Stimulated activated CD8-positive, alpha-beta memory T cell treated with anti-CD3 and anti-CD28 coated beads, Interleukin-7, amount 100 ng/mL, for 1 hour (primary cell): ENCODE measurements at places on chromosomes 3 and 15.

DNA sequence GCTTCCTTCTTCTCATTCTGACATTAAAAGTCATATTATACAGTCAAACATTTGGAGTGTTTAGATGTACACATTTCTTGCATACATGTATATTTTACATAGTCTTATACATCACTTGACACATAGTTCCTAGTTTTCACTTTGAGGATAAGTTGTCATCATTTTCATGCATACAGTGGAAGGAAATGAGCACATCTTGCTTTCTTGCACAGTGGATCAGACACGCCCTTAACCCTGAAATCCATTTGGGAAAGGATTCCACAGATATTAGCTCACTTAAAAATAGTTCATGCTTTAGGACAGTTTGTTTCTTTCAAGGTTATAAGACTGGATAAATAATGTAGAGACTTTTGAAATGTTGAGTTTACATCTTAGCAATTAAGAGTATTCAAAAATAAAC is 148.6 kb upstream of the MME start:
- no peak for DNase-seq

DNA sequence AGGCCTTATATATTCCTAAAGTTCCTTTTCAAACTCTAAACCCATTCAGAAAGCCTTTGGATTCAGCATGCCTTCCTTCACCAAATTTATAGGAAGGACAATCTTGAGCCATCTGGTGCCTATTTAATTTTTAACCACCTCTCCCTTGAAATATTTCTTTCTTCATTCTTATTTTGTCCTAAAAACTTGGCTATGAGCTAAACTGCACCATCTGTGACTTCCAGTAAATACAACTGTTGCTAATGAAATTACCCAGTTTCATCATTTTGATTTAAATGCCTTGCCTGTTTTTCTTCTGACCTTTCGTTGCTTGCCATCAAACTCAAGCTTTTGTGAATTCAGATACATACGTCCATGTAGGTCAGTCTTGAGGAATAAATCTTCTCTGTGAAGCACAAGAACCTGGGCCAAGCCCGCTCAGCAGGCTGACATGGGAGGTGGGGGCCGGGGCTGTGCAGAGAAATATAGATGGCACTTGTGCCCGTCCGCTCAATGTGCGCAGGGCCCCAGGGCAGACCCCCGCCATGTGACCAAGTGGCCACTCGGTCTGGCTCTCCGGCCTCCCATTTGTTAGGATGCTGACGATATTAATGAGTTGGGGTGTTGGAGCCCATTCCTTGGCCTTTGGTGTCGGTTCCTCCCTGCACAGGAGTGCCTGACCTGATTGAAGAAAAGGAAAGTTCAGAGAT is 335.9 kb downstream of the VPS13C start:
- DNase-seq: no peak

- DNase-seq: no peak
Measured at GRCh38 chr15:52008698-52009434, 10.2 kb upstream of the MAPK6 start.

DNA sequence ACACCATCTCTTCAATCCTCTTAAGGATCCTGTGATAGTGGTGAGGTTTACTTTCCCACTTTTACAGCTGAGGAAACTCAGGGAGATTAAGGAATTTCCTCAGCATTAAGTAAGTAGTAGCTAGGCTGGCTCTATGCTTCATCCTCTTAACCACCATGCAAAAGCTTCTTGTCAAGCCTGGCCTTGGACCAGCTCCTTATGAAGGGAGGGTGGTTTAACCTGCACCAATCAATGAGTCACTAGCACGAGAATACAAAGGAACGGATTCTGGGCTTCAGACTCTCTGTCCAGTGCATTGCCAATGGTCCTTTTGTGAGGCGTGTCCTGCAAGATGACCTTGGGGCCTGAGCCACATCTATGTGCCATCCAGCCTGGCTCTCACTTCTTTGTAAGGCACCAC is 202.0 kb upstream of the CFAP20DC start:
- DNase-seq: no peak

DNA sequence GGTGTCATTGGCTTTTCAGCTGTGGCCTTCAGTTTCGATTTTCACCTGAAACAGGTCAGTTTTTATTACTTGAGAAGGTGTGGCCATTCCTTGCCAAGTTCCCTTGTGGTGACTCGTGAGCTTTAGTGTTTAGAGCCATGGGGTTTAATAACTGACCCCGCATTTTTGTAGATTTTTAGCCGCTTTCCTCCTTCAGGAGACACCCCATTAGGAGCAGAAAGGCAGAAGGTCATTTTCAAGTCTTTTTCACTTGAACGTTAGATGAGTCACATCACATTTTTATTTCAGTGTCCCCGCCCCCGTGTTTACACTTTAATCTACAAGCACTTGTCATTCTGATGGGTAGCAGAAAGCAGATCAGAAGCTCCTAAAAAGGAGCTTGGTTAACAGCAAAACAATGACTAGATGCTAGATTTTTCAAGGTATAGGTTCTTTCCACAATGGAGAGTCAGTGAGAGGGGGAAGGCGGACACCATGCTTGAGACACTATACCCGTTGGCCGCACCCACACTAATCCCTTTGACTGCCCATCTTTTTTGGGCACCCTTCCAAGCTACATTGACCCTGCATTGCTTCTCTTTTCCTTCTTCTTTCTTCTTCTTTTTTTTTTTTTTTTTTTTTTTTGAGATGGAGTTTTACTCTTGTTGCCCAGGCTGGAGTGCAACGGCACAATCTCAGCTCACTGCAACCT is 132.7 kb downstream of the GHSR start:
- no peak for DNase-seq

- no peak for DNase-seq
Measured at GRCh38 chr3:184525337-184526087, 36.1 kb upstream of the EPHB3 start.
